ENCODE measurements at places on chromosomes 5 and 9.
A peak's percentile ranks its signal among the peaks of the same experiment; 100 is the strongest.

GRCh38 chr9:126533926-126534310, 79.8 kb upstream of the LMX1B start:
- peak; percentile 83 for DNase-seq

- DNase-seq, result peak; percentile 75
These were observed 46.4 kb upstream of the STK32A start for GRCh38 chr5:147188200-147189108.

GRCh38 chr9:14750821-14751220, 28.3 kb upstream of the CER1 start:
- no peak for DNase-seq

- DNase-seq, result no peak
These were observed 76.1 kb upstream of the OTULINL start for GRCh38 chr5:14505310-14506139.

GRCh38 chr9:132481053-132481849, 71.2 kb downstream of the CFAP77 start:
- no peak for DNase-seq

DNA sequence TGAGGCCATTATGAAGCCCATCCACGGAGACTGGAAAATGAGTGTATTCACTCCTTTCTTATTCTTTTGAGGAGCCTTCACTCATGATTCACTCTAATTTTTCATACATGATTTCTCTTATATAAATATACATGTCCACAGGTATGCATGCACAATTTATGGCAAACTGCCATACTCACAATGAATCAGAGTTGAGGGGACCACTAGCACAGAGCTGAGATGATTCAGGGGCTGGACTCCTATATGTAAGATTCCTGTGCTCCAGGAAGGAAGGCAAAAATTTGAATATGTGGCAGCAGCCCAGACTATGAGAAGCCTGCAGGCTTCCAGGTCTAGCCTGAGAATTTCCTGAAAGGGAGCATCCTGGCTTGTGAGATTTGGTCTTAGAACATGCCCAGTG, 484.6 kb downstream of the PRELID2 start:
- DNase-seq, result no peak

GRCh38 chr9:35771534-35771933, 17.5 kb upstream of the MSMP start:
- DNase-seq, result no peak

DNA sequence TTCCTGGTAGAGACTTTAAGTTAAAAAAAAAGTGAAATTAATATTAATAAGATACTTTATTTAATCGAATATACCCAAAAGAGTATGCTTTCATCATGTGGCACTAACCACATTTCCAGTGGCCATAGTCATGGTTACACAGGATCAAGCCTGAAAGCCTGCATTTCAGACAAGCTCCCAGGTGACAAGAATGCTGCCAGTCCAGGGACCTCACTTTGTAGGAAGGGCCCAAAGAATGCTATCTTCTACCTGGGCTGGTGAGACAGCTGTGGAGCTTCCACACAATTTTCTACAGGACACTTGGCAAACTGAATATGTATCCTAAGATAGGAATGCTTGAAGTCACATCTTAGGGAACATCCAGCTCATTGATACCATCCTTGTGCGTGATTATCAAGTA, 203.8 kb downstream of the AUH start:
- DNase-seq, result no peak

DNA sequence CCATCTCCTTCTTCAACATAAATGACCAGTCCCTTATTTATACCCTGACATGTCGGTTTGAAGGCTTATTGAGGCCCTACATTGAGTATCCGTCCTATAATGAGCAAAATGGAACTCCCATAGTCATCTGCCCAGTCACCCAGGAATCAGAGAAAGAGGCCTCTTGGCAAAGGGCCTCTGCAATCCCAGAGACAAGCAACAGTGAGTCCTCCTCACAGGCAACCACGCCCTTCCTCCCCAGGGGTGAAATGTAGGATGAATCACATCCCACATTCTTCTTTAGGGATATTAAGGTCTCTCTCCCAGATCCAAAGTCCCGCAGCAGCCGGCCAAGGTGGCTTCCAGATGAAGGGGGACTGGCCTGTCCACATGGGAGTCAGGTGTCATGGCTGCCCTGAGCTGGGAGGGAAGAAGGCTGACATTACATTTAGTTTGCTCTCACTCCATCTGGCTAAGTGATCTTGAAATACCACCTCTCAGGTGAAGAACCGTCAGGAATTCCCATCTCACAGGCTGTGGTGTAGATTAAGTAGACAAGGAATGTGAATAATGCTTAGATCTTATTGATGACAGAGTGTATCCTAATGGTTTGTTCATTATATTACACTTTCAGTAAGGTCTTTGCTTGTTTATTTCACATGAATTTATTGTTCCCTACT, 38.2 kb upstream of the BTNL3 start:
- DNase-seq, result no peak
